SHP77 (cell line): ENCODE measurements at places on chromosomes 7 and 10.

DNA sequence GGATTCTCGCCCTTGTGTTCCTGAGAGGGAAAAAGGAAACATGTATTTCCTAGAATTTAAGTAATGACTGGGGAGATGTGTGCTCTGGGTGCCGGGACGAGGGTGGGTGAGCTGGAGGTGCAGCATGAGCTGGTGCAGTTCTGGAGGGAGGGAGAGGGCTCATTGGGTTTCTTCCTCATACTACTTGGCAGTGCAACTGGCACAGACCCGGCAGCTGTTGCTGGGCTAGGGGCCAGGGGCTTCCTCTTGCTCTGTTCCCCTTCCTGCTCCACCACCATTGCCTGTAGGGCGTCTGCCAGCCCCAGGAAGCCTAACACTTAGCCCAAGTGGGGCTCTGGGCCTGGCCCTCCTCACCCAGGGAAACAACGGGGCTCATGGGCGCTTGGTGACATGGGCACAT is 5.9 kb downstream of the RET start:
- DNase-seq = no peak

DNA sequence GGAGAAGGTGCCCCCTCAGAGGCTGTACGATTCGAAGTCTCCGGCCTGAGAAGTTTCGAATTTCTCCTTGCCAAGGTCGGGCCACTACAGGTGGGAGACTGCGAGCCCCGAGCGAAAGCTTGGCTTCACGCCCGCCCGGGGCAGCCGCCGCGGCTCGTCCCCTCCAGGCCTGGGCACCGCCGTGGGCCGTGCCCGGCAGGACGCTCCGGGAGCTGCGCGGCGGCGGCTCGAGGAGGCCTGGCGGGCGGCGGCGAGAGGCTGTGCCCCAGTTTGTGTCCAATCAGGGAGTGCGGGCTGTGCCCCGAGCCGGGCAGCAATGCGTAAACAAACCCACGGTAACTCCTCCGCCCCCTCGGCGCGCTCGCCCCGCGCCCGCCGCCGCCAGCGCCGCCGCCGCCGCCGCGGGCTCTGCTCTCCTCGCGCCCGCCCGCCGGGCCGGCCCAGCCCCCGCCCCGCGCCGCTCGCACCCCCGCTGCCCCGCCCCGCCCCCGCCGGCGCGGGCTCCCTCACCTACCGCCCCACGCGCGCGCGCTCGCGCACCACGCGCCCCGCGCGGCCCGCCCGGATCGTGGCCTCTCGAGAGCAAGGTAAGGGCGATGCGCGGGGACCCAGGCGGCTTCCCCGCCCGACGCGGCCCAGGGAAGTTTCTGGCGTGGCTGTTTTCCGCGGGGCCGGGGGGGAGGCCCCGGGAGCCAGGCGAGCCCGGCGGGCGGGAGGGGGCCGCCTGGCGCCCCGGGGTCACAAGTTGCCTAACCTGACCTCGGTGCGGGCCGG is 57.8 kb upstream of the PCGF5 start:
- DNase-seq = peak; percentile 14

DNA sequence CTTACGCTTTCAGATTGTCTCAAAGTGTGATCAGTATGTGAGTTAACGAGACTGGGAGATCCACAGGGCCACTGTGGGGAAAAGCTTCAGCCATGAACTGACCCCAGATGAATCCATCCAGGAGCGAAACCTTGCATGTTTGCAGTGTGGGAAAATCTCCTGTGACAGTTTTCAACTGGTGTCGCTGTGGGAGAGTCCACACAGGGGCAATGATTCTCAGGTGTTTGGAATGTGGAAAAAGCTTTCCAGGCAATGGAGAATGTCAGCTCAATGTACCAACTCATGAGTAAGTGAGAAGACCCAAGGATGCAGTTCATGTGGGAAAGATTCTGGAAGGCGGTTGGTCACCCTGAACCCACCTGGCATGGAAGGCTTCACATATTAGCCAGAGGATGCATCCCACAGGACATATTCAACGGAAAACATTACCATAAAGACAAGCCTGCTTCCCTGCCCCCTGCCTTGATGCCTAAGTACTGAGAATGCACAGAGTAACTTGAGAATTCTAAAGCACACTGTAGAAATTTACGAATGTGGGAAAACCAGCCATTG is 204.1 kb upstream of the BMPER start:
- no peak for DNase-seq

DNA sequence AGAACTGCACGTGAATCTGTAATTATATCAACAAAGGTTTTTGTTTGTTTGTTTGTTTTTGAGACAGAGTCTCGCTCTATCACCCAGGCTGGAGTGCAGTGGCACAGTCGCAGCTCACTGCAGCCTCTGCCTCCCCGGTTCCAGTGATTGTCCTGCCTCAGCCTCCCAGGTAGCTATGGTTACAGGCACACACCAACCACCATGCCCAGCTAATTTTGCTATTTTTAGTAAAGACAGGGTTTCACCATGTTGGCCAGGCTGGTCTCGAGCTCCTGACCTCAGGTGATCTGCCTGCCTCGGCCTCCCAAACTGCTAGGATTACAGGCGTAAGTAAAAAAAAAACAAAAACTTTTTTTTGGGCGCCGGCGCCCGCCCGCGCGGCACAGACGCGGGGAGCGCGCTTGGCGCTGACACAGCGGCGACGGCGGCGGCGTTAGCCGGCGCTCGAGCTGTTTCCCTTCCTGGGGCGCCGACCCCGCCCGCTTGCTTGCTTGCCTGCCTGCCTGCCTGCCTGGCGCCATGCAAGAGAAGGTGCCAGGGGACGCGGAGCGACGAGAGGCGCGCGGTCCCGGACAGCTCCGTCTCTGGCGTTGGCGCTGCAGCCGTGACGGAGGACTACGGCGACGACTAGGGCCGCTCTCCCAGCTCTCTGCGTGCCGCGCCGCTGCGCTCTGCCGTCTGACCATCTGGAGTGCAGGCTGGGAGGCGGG is 171.4 kb upstream of the NUPR2 start:
- no peak for DNase-seq

- no peak for DNase-seq
Observed at GRCh38 chr10:114310346-114310745, 71.3 kb downstream of the VWA2 start.

DNA sequence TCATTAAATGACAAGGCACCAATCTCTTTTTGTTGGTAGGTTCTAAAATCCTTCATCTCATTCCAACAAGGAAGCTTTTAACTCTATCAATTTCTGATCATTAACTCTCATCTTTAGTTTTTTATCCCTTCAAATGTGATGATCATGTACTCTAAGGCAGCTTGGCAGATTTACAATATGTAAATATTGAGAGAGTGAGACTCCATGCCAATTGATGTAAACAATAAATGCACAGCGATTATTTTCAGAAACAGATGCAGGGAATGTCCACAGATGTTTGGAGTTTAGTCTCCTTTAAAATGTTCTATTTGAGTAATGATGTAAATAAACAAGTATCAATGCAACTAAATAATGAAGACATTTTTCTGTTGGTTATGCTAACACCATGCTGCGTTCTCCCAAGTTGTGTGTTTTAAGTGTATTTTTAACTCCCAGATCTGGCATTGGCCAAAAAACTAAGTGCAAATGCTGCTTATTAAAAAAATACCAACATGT is 213.8 kb downstream of the AHR start:
- peak; percentile 12 for DNase-seq

GRCh38 chr7:42639930-42640329 is 271.9 kb downstream of the C7orf25 start:
- DNase-seq = no peak

DNA sequence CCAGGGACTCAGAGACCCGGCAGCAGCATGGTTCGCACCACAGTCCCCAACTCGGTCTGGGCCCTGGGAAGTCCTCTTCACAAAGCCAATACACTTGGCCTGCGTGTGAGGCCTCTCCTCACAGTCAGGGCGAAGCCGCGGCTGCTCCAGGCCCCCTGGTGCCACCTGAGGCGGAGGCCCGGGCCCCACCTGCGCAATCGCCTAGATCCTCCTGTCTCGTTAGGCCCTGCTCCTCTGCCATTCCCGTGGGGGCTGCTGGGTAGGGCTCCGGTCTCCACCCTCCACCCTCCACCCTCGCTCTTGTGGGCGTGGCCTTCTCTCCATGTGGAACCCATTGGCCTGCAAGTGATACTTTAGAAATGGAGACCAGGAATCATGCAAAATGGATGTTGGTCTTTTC is 553.3 kb downstream of the INHBA start:
- peak; percentile 75 for DNase-seq

GRCh38 chr7:6616854-6617643 is 1.6 kb downstream of the ZNF853 start:
- no peak for DNase-seq

DNA sequence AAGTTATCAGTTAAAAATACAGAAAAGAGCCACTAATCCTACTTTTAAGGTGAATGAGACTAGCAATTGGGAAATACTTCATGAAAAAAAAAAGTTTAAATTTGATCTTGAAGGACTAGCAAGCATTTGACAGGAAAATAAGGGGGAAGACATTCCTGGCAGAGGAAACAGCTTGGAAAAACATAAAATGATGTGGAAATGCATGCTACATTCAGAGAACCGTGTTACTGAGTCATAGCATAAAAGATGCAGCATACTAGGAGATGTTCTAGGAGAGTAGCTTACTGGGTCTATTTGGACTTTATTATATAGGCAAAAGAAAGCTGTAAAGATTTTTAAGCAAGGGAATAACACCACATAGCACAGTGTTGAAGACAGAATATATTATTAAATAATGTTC is 108.6 kb upstream of the COL1A2 start:
- no peak for DNase-seq

DNA sequence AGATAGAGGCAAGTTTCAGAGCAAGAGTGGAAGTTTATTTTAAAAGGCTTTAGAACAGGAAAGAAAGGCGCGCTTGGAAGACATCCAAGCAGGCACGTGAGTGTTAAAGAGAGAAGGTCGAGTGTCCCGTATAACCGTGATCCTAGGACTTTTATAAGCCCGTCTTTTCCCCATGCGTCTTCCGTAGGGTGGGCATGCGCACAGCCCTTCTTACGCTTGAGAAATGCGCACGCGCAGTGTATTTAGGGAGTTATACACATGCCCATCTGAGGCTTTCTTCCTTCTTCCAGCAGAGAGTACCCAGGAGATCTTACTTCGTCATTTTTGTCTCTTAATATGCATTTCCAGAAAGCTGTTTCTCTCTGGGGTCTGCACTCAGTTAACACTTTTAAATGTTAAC is 52.4 kb downstream of the CALD1 start:
- no peak for DNase-seq

DNA sequence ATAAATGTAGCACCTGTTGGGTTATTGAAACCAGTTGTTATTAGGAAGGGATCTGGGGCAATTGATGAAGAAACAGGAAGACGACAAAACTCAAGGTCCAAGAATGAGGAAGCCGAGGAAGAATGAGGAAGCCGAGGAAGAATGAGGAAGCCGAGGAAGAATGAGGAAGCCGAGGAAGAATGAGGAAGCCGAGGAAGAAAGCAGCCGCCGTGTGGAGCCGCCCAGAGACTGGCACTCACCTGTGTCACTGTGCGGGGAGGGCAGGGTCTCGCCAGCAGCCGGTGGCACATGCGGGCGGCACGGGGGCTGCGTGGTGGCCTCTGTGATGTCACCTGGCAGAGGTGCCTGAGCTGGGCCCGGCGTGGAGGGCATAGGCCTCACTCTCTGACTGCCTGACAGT is 71.1 kb upstream of the CFAP46 start:
- no peak for DNase-seq

DNA sequence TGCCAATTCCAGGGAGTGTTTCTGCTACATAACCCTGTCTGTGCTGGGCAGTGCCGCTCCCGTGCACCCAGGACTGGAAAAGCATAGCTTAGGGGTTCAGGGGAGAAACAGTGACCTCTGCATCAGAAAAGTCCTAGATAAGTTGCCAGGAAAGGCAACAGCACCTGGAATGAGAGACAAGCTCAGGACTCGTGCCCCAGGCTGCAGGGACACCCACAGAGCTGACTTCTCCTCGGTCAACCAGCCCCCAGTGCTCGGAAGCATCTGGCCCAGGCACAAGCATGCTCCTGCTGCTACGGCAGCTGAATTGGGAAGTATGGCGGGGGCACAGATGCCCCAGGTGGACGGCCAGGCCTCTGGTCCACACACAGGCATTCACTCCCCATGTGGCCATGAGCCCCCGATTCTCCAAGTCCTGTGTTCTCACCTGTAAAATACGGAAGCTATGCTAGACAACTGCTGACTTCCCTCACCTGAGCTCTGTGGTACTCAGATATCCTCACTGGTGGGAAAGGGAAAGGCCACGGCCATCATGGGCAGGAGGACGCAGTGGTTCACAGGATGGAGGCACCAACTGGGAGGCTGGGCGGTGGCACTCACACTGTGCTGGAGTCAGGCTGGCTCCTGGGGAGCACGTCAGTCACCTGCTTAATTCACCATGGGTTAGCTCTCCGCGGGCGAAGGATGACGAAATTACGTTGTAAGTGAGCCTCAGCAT is 220.5 kb downstream of the PTPRN2 start:
- no peak for DNase-seq

GRCh38 chr10:25562547-25562946 is 371.5 kb upstream of the MYO3A start:
- DNase-seq = no peak

DNA sequence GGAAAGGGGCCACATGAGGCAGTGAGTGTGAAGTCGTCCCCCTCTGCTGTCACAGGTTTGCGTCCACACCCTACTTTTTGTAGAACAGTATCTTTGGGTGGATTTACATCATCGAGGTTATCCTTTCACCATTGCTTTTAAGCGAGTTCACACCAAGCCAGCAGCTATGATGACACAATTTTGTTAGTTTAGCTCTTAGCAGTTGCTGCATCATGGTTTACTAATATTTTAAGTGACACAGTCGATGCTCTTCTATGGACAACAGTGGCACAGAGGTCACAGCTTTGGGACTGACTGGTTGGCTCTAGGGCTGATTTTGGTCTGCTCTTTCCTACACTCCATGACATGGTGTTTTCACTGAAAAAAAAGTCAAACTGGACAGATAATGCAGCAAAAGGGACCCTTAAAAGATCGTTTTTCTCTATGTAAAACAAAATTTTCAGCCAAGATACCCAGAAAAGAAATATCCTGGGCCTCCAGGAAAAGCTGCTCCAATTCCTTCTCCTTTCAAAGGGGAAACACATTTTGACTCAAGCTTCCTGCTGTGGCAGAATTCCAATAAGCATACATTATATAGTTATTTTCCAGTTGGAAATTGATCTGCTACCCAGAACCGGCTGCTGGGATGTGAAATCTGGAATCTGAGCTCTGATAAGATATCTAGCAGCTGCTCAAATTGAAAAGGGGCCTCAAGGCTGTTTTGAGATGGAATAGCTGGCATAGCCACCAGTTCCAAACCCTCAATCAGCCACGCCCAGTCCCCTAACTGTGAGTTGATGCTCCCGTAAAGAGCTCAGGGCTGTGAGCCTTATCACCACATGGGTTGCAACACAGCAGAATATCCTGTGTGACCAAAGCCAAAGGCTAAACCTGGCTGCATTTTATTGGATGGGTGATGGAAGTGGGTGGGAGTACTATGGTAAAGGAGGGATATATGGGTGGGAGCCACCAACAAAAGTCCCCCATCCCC is 114.2 kb downstream of the SMURF1 start:
- no peak for DNase-seq

DNA sequence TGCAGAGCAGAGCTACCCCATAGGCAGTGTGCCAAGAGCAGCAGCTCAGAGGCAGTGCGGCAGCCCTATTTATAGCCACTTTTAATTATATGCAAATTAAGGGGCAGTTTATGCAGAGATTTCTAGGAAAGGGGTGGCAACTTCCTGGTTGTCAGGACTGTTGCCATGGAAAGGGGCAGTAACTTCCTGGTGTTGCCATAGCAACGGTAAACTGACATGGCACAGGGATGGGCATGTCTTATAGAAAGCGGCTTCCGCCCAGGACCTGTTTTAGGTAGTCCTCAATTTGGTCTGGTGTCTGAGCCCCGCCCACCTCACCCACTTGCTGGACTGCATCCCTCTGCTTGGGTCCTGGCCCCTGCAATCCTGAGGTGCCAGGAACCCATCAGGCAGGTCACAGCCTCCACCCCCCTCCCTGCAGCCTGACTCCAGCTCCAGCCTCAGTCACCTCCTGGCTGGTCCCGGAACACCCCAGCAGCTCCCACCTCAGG is 115.8 kb downstream of the TMEM130 start:
- no peak for DNase-seq
